ENCODE measurements at places on chromosomes 13 and 19.

- DNase-seq = no peak
Observed at GRCh38 chr13:20294497-20294896, 62.4 kb upstream of the GJB6 start.

GRCh38 chr13:57675526-57675925 is 44.0 kb downstream of the PCDH17 start:
- no peak for DNase-seq

DNA sequence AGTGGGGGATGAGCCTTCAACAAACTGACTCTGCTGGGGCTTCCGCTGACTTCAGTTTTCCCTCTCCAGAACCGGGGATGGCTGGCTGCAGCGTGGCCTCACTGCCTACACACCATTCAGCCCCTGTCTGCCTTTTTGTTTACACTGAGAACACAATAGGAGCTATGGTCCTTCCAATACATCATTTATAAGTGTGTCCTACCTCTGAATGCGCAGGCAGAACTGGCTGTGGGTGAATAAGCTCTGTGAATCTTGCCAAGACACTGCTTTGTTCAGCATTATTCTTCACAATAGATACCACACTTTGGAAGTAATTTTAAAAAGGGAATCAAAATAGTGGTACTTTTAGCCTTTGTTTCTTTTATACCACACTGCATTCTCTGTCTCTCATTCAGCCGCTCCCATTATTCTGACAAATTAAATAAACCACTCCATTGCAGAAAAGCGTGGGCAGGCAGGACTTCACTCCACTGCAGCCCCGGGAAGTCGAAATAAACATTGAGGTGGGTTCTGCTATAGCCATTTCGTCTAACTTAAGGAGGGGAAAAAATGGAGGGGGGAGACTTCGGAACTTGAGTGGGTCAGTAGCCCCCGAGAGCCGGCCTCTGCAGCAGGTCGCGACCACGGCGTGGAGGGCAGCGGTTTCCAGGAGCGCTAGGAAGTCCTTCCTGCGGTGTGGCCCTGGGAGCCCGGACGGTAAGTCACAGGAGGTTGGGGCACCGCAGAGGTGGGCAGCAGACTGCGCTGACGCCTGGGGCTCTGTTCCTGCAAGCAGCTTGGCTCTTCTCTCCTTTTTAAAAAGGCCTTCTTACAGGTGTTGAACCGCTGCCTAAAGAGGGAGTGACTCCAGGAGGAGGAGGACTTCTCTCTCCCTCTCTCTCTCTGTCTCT is 94.8 kb upstream of the SOX1 start:
- no peak for DNase-seq

DNA sequence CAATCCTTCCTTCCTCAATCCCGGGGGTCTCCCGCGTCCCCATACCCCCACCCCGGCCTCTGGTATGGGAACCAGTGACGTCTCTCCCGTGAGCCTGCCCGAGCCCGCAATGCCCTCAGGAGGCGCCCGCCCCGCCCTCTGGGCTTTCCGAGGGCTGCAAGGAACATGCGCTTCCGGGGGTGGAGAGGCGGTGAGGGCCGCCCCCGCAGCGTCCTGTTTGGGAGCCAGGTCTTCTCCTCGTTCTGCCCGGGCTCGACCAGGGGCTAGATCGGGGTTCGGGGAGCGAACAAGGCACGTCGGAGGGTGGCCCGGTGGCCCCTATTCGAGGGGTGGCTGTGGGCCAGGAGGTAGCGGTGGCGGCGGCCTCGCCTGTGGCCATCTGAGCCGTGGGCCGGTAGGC is 6.6 kb upstream of the TEX101 start:
- no peak for DNase-seq

GRCh38 chr13:73325723-73326558 is 267.1 kb downstream of the KLF5 start:
- no peak for DNase-seq
